ENCODE measurements at places on chromosomes 7 and 10.

- DNase-seq, result no peak
Measured at GRCh38 chr7:45073031-45073785, 15.6 kb downstream of the NACAD start.

- no peak for DNase-seq
Measured at GRCh38 chr7:143507094-143507518, 29.4 kb downstream of the TAS2R41 start.

GRCh38 chr7:92119213-92119759 lies 15.0 kb downstream of the CYP51A1 start:
- no peak for DNase-seq

GRCh38 chr7:83119026-83119382 lies 43.7 kb downstream of the PCLO start:
- no peak for DNase-seq

DNA sequence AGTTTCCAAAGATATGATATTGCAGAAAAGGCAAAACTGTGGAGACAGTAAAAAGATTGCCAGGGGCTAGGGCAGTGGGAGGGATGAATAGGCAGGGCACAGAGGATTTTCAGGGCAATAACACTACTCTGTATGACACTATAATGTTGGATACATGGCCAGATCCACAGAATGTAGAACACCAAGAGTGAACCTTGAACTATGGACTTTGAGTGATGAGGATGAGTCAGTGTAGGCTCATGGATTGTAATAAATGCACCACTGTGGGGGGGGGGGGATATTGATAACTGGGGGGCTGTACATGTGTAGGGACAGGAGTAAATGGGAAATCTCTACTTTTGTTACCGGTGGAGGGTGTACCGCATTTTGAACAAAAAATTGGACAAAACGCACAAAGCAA lies 77.4 kb downstream of the ALOX5 start:
- DNase-seq, result no peak

GRCh38 chr7:86991093-86991769 lies 68.2 kb downstream of the ELAPOR2 start:
- DNase-seq, result peak; percentile 18

- no peak for DNase-seq
Measured at GRCh38 chr10:21518149-21518640, 7.3 kb downstream of the SKIDA1 start.

DNA sequence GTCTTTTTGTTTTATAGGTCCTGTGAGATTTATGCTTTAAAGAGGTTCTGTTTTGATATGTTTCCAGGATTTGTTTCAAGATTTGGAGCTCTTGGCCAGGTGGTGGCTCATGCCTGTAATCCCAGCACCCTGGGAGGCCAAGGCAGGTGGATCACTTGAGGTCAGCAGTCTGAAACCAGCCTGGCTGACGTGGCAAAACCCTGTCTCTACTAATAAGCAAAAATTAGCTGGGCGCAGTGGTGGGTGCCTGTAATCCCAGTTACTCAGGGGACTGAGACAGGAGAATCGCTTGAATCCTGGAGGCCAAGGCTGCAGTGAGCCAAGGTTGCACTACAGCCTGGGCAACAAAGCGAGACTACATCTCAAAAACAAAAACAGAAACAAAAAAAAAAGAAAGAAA lies 8.3 kb upstream of the HYAL4 start:
- no peak for DNase-seq

GRCh38 chr10:71427246-71427645 lies 30.5 kb downstream of the CDH23 start:
- no peak for DNase-seq

DNA sequence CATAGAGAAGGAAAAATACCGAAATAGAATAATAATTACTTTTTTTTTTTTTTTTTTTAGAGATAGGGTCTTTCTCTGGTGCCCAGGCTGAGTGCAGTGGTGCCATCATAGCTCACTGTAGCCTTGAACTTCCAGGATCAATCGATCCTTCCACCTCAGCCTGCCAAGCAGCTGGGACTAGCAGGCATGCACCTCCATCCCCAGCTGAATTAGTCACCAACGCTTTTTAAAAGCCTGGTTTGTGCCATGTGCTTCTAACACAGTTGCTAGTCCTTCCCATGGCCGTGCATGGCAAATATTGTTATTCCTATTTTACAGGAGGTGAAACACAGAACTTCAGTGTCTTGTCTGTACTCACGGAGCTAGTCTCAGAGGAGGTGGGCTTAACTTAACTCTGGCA lies 23.2 kb downstream of the LYZL2 start:
- DNase-seq, result no peak

- no peak for DNase-seq
Measured at GRCh38 chr10:96902731-96903358, 70.7 kb downstream of the LCOR start.

Data from renal cortical epithelial cell (primary cell).